ENCODE measurements at places on chromosomes 11 and 22. TPM values are rescaled to one million over a fixed set of nuclear protein-coding genes. Genes with fewer than 3 reads are reported as not detected.

The RABL2B gene
- 42.3 TPM for total RNA-seq

- DNase-seq = no peak
Observed at GRCh38 chr22:35991168-35991567, 37.5 kb downstream of the RBFOX2 start.

GRCh38 chr11:64747961-64748665 lies 4.2 kb upstream of the RASGRP2 start:
- no peak for DNase-seq

DNA sequence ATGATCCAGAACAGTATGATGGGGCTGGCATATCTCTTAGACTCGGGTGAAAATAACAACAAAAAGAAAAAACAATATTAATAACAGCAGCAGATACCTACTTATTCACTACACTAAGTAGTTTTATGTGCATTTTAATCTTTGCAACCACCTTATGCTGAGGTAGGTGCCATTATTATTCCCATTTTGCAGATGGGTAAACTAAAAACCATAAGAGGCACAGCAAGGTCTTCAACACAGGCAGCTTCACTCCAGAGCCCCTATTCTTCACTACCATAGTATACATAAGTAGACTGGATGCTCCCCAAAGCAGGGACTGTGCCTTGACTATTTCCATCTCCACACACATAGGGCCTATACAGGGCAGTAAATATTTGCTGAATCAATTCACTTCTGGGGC lies 41.0 kb downstream of the CLPB start:
- DNase-seq = no peak

The MS4A3 gene
- total RNA-seq = not detected

- no peak for DNase-seq
Observed at GRCh38 chr22:23789638-23790037, 2.9 kb downstream of the SMARCB1 start.

The SLC22A25 gene
- not detected for total RNA-seq

GRCh38 chr11:127205688-127206217 lies 205.2 kb upstream of the KIRREL3 start:
- DNase-seq = no peak

Data from mesothelial cell of epicardium (in vitro differentiated cells).